Activated T-helper 1 cell treated with anti-CD3 and anti-CD28 coated beads, Interleukin-2, amount 50 U/mL, for 16 hours (primary cell): ENCODE measurements at places on chromosomes 16 and 17.

- no peak for DNase-seq
These were observed 208.7 kb downstream of the KCNJ2 start for GRCh38 chr17:70378076-70378475.

- DNase-seq = peak; percentile 68
These were observed 2.1 kb downstream of the ACE start for GRCh38 chr17:63478814-63479494.

DNA sequence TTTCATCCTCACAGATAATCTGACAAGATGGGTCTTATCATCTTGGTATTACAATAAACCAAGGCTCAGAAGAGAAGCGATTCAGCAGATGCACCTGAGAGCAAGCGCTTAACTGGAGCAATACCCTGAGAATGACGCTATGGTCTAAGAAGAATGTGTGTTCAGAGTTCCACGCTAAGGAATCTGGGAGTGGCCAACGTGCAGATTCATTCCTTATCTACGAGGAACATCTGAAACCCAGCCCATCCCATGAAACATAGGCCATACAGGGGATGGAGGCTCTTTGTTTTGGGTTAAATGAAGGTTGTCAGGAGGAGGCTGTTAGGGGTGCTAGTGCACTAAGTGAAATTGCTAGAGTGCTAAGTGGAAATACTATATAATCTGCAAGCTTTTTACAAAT lies 28.5 kb upstream of the KDM8 start:
- no peak for DNase-seq

DNA sequence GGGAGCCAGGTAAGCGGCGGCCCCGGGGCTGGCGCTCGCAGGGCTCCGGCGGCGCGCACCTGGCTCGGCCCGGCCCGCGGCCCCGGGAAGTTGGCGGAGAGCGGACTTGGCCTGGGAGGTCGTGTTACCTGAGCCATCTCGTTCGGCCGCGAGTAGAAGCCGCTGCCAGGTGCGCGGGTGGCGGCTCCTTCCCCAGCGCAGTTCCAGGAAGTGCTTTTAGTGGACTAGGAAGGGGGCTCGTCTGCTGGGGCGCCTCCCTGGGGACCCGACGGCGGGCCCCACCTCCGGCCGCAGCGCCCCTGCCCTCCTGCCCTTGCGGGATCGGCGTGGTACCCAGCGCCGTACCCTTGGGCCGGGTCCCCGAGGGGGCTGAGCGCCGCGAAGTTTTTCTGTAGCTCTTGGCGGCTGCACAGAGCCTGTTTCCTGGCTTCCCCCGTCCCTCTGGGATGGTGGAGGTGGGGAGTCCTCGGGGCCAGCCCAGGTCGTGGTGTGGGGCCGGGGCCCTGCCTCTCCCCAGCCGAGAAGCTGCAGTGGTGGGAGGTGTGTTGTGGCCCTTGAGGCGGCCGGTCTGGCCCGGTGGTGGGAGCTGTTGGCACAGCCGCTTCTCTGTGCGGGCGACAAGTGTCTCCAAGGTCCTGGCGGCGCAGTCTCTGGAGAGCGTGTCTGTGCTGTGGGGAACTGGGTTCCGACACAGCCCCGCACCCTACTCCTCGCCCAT lies 96.9 kb downstream of the RAB11FIP4 start:
- no peak for DNase-seq

DNA sequence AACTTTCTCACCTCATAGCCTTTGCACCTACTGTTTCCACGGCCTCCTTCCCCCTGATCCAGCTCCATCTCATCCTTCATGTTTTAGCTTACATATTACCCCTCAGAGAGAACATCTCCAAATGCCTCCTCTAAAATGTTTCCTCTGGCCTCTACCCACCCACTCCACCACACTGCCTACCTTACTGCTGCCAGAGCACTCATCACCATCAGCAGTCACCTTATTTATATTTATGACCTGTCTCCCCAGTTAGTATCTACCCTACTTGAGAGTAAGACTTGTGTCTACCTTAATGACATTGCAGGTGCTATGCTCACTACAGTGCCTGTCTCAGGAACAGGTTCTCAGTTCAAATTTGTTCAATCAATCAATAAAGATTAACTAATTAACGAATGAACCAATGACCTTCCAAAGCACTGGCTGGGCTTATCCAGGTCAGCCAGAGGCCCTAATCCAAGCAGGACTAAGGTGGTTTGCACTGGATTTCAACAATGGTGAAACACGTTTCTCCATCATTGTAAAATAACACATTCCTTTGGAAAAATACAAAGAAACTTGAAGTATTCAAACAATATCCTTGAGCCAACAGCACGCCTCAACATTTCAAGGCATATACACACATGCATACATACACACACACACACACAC lies 41.1 kb downstream of the AMFR start:
- DNase-seq = no peak

DNA sequence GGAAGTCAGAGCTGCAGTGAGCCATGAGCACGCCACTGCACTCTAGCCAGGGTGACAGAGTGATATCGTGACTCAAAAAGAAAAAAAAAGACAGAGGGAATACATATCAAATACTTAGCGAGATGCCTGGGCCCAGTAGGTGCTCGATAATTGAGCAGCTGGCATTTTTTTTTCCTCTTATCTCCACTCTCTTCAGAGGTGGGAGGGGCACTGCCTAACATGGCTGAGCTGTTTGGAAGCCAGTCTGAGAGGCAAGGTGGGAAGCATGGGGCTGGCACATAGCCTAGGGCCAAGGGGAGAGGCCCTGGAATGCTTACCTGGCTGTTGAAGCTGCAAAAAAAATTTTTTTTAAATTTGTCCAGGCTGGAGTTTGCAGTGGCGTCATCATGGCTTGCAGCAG lies 38.4 kb downstream of the HIC1 start:
- no peak for DNase-seq

DNA sequence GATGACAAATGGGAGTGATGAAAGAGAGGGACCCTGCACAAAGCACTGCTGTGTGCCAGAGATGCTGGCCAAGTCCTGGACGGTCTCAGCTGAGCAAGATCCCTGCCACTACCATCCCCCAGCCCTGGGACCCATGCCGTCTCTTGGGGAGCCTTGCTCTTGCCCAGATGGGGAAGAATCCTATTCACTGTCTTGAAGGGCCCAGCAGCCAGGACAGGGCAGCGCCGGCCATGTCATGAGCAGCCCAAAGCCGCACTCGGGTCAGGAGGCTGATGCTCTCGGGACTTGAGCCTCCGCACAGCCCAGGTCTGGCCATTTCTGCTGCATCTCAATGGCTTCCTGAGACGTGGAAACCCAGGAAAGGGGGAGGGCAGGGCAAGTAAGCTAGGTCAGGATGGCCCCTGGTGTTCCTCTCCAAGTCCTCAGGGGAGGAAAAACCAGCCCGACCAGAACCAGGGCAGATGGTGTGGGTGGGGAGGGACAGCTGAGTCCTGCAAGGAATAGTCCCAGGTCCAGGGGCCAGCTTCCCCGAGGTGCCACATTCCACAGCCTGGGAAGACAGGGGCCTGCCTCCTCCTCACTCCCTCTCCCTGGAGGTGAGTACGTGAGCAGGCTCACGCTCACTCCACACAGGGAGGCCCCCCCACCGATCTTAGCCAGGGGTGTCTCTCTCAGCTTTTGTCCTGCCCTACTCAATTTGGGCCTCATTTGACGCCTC lies 7.8 kb upstream of the KRT19 start:
- no peak for DNase-seq

DNA sequence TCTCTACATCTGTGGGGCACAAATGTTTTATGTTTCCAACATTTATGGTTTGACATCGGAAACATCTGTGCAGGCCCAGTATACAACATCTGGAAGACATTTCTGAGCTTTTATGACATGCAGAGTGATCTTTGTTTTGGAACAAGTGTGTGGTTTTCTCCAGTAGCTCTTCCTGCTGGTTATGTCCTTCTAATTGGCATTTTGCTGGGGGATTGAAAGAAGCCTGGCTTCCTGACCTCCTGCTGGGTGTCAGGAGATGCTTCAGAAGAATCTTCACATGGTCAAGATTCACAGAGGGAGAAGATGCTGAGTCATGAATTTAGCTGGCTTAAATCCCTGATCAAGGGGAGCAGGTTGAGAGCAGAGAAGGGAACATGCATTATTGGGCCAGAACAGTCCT lies 279.5 kb upstream of the MYOCD start:
- no peak for DNase-seq

GRCh38 chr17:27608328-27609230 lies 22.4 kb upstream of the LGALS9 start:
- no peak for DNase-seq

DNA sequence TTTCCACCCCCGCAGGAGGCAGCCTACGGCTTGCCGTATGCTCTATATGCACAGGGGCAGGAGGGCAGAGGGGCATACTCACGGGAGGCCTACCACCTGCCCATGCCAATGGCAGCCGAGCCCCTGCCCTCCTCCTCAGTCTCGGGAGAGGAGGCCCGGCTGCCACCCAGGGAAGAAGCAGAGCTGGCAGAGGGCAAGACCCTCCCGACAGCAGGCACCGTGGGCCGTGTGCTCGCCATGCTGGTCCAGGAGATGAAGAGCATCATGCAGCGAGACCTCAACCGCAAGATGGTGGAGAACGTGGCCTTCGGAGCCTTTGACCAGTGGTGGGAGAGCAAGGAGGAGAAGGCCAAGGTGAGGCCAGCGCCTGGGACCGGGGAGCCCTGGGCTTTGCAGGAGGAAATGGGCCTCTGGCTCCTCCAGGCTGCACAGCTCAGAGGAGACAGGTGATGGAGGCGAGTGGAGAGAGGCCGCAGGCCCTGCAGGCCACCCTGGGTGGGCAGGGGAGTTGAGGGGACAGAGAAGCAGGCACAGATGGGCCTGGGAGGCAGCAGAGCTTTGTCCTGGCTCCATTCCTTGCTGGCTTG lies 8.6 kb downstream of the SETD1A start:
- DNase-seq = no peak

DNA sequence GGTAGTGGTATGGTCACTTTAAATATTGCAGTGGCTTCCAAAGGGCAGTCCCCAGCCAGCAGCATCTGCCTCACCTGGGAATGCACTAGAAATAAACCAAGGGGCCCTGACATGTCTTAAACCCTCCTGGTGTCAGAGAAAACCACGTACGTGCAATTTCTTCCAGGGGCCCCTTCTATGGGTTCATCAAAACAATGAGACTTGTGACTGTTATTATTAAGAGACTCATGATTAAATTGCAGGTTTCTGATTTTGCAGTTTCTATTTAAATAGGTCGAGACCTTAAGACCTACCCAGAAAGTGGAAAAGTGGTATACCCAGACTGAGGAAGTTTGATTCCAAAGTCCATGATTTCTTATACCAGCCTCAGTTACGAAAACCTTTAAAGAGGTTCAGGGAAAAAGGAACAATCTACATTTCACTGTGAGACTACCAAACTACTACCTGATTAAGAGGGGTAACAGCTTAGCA lies 746 bp upstream of the POLG2 start:
- DNase-seq = no peak

DNA sequence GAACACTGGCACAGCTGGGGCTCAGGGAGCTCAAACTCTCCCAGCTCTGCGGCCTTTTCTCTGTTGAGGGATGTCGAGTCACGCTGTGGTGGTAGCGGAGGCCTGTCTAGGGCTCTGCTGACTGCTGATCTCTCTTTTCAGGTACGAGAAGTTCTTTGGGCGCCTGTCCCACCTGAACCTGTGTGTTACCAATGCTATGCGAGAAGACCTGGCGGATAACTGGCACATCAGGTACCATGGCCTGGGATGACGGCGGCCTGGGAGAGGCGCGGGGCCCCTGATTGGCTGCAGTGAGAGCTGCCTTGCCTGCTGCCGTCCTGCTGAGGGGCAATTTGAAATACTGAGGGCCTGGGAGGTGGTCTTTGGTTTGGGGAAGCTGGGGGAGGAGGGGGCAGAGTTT lies 5.7 kb downstream of the ALG1 start:
- DNase-seq = no peak

DNA sequence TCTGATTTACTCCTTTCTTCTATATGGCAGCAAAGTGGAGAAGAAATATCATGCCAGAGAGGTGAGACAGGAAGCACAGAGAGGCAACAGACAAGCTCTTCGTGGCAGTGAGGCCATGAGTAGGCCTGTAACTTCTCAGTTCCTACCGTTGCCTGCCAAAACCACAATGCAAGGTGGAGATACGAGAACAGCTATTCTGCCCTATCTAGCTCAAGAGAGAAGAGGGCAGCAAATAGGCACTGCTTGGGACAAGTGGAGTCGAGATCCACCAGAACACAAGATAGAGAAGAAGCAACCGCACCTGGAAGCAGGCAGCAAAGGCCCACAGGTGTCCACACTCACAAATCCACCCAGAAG lies 24.8 kb downstream of the RANBP10 start:
- DNase-seq = no peak

- DNase-seq = no peak
These were observed 60.9 kb downstream of the MRTFB start for GRCh38 chr16:14131774-14132695.

- no peak for DNase-seq
These were observed 368.6 kb downstream of the CDH13 start for GRCh38 chr16:82995286-82995923.

GRCh38 chr17:70655176-70655958 lies 486.0 kb downstream of the KCNJ2 start:
- DNase-seq = no peak

DNA sequence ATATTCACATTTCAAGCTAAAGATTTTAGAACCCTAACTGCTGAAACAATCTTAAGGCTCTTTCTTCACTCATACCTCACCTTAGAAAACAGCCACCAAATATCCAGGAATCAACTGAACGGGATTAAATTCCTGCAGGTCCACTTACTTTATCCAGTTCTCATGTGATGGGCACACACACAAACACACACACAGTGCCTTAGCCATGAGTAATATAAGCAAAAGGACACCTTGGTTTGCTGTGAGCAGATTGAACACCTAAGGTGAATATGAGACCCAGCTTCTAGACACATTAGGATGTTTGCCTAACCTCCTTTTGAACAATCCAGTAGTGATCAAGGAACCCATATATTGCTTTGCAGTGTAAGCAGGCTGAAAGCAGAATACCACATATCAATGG lies 81.5 kb downstream of the TUBD1 start:
- DNase-seq = no peak

GRCh38 chr16:89152831-89153700 lies 18.5 kb upstream of the CDH15 start:
- DNase-seq = no peak

DNA sequence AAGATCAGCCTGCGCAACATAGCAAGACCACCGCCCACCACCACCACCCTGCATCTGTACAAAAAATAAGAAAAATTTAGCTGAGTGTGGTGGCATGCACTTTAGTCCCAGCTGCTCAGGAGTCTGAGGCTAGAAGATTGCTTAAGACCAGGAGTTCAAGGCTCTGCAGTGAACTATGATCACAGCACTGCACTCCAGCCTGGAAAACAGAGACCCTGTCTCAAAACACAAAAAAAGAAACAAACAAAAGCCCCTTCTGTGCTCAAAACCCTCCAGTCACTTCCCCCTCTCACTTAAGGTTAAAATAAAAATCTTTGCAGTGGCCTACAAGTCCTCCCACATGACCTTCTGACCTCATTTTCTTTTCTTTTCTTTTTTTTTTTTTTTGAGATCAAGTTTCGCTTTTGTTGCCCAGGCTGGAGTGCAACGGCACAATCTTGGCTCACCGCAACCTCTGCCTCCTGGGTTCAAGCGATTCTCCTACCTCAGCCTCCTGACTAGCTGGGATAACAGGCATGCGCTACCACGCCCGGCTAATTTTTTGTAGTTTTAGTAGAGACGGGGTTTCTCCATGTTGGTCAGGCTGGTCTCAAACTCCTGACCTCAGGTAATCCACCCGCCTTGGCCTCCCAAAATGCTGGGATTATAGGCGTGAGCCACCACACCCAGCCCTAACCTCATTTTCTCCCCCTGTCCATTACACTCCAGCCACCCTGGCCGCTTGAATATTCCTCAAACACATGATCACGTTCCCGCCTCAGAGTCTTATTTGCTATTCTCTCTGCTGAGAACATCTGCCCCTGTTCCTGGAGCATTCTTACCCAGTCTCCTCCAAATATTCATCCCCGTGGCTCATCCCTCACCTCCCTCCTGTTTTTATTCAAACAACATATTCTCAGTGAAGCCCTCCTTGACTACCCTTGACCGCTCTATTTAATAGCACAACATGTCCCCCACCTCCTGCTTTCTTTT lies 126.6 kb upstream of the MED13 start:
- DNase-seq = no peak
